ENCODE measurements at places on chromosomes 5 and 9. TPM values are rescaled to one million over a fixed set of nuclear protein-coding genes. Genes with fewer than 3 reads are reported as not detected.

- no peaks in the 10 kb centered on the region for H3K27me3 ChIP-seq
- no peaks in the 10 kb centered on the region for H3K4me1 ChIP-seq
- no peaks in the 10 kb centered on the region for H3K36me3 ChIP-seq
- H3K4me3 ChIP-seq, result no peak overlapping the region
- no peak for DNase-seq
- no peak overlapping the region for H3K27ac ChIP-seq
Measured at GRCh38 chr5:30183795-30184194, 1009.7 kb upstream of the CDH6 start.

GRCh38 chr9:134688231-134688630 is 46.6 kb downstream of the COL5A1 start:
- H3K4me1 ChIP-seq, result no peaks in the 10 kb centered on the region
- no peak for DNase-seq
- H3K27me3 ChIP-seq, result no peaks in the 10 kb centered on the region
- H3K27ac ChIP-seq, result no peak overlapping the region
- H3K4me3 ChIP-seq, result no peak overlapping the region
- H3K36me3 ChIP-seq, result no peaks in the 10 kb centered on the region

DNA sequence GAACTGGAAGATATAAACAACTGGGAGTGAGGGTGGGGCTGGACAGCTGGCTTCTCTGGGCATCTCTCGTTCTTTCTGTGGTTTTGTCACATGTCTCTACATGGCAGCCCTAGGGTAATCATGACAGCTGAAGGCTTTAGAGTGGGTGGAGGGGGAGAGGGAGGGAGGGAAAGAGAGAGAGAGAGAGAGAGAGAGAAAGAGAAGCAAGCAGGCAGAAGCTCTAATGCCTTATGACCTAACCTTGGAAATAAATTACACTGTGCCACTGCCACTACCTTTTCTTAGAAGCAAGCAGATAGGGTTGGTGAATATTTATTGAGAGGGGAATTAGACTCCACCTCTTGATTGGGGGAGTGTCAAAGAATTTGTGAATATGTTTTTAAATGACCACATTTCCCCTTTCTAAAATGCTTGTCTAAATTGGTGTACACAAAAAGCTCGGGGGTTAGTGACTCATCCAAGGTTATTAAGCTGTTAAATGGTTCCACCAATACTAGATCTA is 2.6 kb upstream of the DAPK1 start:
- H3K27ac ChIP-seq, result no peak overlapping the region
- H3K4me1 ChIP-seq, result peaks cover 6% of the 10 kb centered on the region
- no peak overlapping the region for H3K4me3 ChIP-seq
- no peaks in the 10 kb centered on the region for H3K36me3 ChIP-seq
- H3K27me3 ChIP-seq, result peaks cover 25% of the 10 kb centered on the region

GRCh38 chr9:1659363-1659690 is 355.8 kb upstream of the SMARCA2 start:
- H3K27me3 ChIP-seq, result no peaks in the 10 kb centered on the region
- no peaks in the 10 kb centered on the region for H3K36me3 ChIP-seq
- no peak for DNase-seq
- H3K4me1 ChIP-seq, result no peaks in the 10 kb centered on the region
- H3K4me3 ChIP-seq, result no peak overlapping the region

GRCh38 chr5:179124853-179125788 is 64.9 kb downstream of the ZNF354C start:
- no peaks in the 10 kb centered on the region for H3K4me1 ChIP-seq
- no peak overlapping the region for H3K4me3 ChIP-seq

DNA sequence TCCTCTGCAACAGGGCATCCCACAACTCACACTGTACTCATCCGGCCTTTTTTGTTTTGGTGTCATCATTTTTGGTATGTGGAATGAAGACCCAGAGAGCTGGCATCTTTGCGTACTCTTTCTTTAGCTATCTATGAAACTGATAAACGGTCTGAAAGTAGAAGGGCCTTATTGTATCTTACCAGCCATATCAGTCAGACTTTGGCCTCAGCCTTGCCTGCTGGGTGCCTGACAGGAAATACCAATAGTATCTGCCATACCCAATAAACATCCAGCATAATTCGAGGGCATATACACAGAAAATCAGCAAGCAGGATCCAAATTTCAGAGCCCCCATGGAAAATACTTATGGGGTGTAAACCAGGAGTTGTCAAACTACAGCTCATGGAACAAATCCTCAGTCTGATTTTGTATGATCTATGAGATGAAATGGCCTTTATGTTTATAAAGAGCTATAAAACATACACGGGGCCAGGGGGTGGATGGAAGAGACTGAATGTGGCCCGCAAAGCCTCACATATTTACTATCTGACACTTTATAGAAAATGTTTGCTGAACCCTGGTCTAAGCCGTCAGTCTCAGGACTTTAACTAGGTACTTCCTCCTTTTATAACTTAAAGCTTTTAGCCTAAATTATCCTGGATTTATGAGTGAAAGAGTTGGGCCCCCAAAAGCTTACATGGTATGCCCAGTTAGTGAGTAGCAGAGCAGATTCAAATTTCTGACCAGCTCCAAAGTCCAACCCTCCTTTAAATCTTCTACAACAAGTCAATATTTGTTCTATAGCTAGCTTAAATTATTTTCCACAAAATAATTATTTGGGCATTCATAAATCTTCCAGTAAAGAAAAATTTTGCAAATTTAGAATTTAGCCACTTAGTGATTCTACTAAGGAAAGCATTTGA is 308.0 kb upstream of the PUM3 start:
- no peaks in the 10 kb centered on the region for H3K36me3 ChIP-seq
- no peaks in the 10 kb centered on the region for H3K4me1 ChIP-seq

Gene SGCD
- not detected for total RNA-seq

DNA sequence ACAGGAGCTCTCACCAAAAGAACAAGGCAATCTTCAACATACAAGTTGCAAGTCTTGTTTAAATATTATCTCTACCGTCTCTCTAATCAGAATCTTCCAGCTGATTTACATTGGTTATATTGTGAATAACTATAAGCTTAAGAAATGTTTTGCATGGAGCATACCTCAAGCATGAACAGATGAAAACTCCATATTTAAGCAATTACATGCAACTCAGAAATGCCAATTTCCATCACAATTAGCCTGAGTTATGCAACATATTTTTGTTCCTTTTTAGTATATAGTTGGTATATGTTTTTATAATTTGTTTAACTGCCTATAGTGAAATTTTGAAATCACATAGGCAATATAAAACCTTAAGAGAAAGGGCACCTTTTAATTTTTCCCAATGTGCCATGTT is 142.5 kb downstream of the DENND1A start:
- DNase-seq, result no peak
- H3K36me3 ChIP-seq, result peaks cover 6% of the 10 kb centered on the region
- H3K4me3 ChIP-seq, result no peak overlapping the region
- H3K27me3 ChIP-seq, result no peaks in the 10 kb centered on the region
- H3K4me1 ChIP-seq, result peaks cover 10% of the 10 kb centered on the region

- no peaks in the 10 kb centered on the region for H3K4me1 ChIP-seq
- peaks cover 12% of the 10 kb centered on the region for H3K27me3 ChIP-seq
- H3K4me3 ChIP-seq, result no peak overlapping the region
- no peaks in the 10 kb centered on the region for H3K36me3 ChIP-seq
Measured at GRCh38 chr5:64628901-64629300, 61.4 kb upstream of the SHISAL2B start.

Gene GLDC
- total RNA-seq, result 15.2 TPM

Gene STOML2
- total RNA-seq, result 201 TPM

Gene PFN3
- total RNA-seq, result not detected

GRCh38 chr9:113999256-114000062 is 78.6 kb downstream of the AMBP start:
- peak; percentile 53 for DNase-seq
- no peaks in the 10 kb centered on the region for H3K27me3 ChIP-seq
- no peaks in the 10 kb centered on the region for H3K36me3 ChIP-seq
- no peak overlapping the region for H3K4me3 ChIP-seq

Gene LRSAM1
- total RNA-seq, result 17.5 TPM

Measured in natural killer cell treated with Interleukin-12 subunit alpha and Interleukin-12 subunit beta and Interleukin-15 and Interleukin-18, amount 100 ng/mL, for 72 hours (primary cell).